ENCODE measurements at places on chromosomes 5 and 9.

GRCh38 chr5:156762771-156763170 lies 87.3 kb upstream of the PPP1R2B start:
- no peak for DNase-seq

DNA sequence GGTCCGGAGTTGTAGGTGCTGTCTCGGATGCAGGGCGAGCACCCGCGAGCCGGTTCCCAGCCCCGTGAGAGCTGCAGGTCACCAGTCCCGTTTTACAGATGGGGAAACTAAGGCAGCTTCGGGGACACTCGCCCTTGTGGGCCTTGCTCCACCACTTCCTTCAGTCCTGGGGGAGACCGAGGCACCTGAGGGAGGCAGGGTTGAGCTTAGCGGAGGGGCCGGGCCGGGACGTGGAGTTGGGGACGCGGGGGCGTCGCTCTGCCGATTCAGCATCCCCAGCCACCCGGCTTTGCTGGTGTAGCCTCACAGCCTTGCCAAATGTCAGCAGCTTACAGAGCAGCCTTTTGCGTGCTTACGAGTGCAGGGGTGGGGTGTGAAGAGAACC lies 530 bp downstream of the BBLN start:
- peak; percentile 70 for DNase-seq

DNA sequence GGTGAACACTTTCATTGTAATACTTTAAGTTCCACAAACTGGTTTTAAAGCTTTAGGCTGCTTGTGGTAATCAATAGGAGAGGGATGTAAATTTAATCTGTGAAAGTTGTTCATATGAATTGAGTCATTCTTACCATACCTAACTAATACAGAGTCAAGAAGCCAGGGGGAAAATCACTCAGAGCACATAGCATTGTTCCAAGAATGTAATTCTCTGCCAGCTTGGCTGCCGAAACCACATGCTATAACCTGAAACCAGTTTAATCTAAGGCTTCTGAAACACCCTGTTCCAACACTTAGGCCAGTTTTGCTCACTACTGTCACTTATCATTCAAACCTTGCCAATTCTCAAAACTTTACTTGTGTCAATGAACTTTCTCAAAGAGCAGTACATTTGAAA lies 528.8 kb upstream of the GRAMD2B start:
- DNase-seq = no peak

DNA sequence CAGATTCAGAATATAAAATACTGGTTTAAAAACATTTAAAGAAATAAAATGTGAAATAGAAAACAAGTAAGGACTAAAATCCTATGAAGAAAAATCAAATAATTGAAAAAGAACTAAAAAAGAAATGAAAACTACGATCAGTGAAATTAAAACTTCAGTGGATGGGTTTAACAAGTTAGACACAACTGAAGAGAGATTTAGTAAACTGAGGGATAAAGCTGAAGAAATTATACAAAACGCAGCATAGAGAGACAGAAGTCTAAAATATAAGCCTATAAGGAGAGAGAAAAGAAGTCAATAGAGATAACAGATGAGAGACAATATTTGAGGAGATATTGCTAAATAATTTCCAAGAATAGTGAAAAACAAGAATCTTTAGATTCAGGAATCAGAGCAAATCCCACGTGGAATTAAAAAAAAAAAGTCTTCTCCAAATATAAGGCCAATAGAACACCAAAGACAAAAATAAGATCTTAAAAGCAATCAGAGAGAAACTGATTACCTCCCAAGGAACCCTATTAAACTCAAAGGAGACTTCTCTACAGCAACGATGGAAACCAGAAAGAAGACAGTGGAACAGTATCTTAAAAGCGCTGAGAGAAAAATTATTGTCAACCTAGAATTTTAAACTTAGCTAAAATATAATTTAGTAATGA lies 59.6 kb upstream of the ABL1 start:
- no peak for DNase-seq

- DNase-seq = no peak
Observed at GRCh38 chr5:55820488-55820887, 30.7 kb upstream of the IL31RA start.

- DNase-seq = peak; percentile 56
Observed at GRCh38 chr5:39716532-39717028, 291.8 kb upstream of the DAB2 start.

- no peak for DNase-seq
Observed at GRCh38 chr5:153818626-153819025, 220.1 kb downstream of the FAM114A2 start.

- DNase-seq = no peak
Observed at GRCh38 chr5:145161391-145161790, 673.8 kb downstream of the PRELID2 start.

DNA sequence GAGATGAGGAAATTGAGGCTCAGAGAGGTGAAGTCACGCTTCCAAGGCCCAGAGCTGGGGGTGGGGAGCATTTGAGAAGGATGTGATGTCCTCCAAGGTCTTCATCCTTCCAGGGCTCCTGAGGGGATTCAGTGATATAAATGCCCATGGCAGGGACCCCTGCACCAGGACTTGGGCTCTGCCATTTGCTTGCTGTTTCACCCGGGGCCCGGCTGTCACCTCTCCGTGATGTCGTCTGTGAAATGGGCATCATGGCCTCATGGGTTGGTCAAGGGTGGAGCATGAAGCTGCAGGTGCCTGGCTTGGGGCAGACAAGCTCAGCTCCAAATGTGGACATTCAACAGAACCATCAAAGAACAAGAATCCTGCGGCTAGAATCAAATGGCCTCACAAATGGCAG lies 253.1 kb downstream of the PBX3 start:
- DNase-seq = no peak

All from activated CD4-positive, alpha-beta memory T cell treated with anti-CD3 and anti-CD28 coated beads for 36 hours (primary cell).